ENCODE measurements at places on chromosomes 5 and 9.

DNA sequence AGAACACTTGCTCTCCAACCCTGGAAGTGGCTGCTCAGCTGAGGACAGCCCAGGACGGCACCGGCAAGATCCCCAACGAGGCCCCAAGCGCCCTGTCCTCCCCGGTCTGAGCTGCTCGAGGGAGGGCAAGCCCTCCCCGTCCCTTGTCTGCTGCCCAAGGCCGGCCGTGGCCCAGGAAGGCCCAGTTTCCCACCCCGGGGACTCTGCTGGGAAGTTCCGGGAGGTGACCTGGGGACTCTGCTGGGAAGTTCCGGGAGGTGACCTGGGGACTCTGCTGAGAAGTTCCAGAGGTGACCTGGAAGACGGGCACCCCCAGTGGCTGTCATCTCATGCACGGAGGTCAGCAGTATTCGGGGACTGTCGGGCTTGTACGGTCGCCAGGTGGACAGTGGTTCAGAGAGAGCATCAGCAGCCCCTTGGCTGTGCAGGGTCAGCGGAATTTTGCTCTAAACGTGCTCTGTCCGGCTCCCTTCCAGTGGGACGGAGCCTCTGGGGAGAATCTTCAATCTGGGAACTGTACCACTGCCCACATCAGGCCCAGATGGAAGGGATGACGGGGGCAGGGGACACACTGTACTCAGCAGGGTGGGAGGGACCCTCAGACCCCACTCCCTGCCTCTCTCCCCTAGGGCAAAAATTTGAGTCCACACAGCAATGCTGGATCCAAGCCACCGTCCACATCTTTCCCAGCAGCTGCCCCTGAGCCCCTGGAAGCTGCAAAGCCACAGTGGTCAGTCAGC, 7.2 kb downstream of the NACC2 start:
- no peak for DNase-seq

DNA sequence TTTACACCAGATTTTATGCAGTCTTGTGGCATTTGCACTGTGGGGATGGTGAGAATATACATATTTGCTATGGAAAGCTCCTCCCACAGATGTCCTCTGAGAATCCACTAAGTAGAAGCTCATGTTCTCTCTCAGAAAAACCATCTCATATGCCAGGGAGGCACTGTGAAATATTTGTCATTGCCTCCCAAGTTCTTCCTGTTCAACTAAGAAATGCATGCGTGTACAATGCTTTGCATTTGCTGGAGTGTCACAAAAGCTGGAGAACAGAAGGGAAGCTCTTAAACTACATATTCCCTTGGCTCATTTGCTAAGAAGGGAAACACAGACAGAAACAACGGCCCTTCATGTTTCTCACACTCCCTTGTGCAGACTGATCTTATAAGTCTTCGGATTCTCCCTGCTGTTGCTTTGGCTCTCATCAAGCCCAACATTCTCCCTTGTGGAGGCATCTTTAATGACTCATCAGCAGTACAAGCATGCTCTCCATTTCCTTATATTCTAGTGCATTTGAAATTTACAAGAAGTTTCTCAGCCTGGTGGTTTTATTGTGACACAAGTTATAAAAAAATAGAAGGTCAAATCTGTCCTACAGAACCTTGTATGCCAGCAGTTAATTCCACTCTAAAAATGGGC, 220.6 kb downstream of the TRIM36 start:
- DNase-seq: no peak

DNA sequence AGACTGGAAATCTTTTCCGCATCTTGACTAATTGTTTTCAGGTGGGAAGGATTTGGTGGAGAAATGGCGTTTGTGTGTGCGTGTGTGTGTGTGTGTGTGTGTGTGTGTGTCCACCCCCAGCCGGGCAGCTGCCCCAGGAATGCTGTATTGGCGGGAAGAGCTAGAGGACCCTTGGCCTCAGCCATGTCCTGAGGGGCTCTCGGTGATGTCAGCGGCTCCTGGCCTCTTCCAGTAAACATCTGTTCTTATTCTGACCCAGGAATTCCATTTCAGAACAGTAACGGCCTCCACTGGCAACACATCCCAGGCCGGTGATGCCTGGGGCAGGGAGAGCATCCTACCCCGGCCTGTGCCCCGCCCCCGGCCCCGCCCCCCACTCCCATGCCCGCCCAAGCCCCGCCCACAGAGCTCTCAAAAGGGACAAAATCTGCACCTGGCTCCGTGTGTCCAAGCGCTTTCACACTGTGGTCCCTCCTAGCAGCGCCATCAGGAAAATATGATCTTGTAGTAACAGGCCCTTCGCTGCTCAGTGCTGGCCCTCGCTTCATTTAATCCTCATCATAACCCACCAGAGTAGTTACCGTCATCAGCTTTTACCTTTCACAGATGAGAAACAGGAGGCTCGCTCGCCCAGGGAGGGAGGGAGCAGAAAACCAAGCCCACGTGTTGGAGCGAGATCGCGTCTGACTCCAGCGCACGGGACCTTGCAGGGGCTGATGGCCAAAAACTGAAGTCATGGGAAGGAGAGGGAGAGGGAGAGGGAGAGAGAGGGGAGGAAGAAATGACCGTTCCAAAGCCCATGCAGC, 18.9 kb downstream of the ADAMTS2 start:
- peak; percentile 96 for DNase-seq

DNA sequence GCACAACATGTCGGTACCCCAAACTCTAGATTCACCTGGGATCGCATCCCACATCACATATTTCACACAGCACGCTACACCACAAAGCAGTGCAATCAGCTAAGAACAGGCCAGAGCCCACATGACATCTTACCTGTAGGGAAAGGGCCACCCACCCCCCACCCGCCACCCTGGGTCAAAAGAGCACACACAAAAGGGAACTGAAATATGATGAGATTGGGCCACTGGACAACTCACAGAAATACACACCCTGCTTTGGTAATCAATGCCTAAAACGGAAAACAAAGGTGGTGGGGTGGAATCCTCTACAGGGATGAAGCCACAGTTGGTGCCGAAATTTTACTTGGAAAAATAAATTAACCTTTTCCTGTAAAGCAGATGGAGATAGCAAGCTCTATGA, 13.1 kb downstream of the RETREG1 start:
- DNase-seq: no peak

GRCh38 chr9:588981-589380, 252.5 kb upstream of the DMRT1 start:
- DNase-seq: no peak
